Non-pigmented ciliary epithelial cell (primary cell): ENCODE measurements at places on chromosomes 1 and 21.

- no peak for DNase-seq
These were observed 12.3 kb downstream of the ATP2B4 start for GRCh38 chr1:203638950-203639349.

- DNase-seq: no peak
These were observed 67.0 kb downstream of the XCL2 start for GRCh38 chr1:168476588-168477385.

DNA sequence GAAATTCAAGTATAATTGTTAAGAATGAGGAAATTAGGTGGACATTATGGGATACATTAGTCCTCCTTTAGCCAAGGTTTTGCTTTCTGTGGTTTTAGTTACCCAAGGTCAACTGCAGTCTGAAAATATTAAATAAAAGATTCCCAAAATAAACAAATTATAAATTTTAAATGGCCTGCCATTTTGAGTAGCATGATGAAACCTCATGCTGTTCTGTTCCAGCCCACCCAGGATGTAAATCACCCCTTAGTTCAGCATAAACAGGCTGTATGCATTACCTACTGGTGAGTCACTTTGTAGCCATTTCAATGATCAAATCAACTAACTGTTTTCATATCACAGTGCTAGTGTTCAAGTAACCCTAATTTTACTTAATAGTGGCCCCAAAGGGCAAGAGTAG is 132.5 kb upstream of the LYPLAL1 start:
- DNase-seq: peak; percentile 68

GRCh38 chr1:34870395-34870794 is 10.8 kb upstream of the SMIM12 start:
- DNase-seq: no peak

DNA sequence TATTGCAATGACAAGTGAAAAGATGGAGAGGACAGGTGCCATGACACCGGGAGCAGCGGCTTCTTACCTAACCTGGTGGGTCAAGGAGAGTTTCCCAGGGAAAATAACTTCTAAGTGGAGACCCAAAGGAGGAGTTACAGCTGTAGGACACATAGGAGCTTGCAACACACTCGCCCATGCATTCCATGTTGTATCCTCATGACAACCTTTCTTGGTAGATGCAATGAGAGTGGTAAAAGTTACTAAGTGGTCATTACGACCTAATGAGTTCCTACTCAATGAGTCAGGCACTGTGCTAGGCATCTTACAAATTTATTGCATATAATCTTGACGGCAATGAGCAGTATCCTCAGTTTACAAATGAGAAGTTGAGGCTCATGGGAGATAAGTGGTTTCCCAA is 119.5 kb upstream of the HOOK1 start:
- no peak for DNase-seq
